ENCODE measurements at places on chromosomes 4 and X.

- no peak for DNase-seq
Measured at GRCh38 chr4:7679406-7680040, 244.8 kb upstream of the PSAPL1 start.

DNA sequence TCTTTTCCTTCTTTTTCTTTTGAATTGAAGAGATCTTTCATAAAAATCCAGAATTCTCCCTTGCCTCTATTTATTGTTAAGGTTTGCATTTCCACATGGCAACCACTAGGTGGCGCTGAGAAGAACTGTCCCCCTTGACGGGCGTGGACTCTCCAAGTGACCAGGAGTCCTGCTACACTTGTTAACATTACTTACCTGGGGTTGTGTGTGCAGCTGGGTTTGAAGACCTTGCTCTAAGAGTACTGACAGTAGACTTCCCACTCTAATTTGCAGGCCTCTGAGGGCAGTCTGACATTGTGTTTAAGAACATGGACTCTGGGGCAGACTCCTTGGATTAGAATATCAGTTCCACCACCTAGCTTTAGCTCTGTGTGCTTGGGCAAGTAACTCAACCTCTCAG, 52.8 kb downstream of the GPRIN3 start:
- DNase-seq: no peak

DNA sequence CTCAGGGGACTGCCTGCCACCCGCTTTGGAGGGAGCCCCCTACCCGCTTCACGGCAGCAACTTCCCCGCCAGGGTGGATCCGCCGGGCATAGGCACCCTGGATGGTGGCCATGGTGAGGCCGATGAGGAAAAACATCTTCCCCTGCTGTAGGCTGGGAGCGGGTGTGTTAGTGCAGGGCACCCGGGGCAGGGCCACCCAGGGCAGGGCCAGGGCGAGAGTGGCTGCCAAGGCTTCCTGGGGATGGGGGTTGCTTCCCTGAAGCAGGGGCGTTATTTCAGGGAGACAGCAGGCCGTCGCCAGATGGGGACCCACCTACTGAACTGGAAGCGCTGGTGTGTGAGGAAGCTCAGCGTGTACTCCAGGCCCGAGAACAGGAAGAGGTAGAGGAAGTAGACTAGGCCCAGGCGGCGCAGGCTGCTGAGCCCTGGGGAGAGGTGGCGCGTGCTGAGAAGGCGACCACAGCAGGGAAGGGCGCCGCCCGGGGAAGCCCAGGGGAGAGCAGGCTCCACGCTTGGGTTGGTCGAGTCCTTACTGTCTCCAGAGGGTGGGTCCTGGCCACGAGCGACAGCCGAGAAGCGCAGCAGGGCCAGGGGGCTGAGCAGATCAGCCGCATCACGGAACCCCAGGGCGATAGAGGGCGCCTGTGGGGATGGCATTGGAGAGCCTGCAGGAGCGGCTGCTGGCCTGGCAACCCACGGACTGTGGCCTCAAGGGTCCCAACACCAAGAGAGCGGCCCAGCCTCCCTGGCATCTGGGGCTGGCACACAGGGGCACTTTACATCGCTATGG, 31.5 kb downstream of the NOP14 start:
- no peak for DNase-seq

GRCh38 chr4:173535165-173535902, 5.3 kb upstream of the HAND2 start:
- peak; percentile 38 for DNase-seq

GRCh38 chr4:123587983-123588494, 191.4 kb downstream of the SPRY1 start:
- DNase-seq: peak; percentile 51

GRCh38 chr4:155543126-155543765, 123.4 kb upstream of the GUCY1A1 start:
- DNase-seq: peak; percentile 30

- DNase-seq: peak; percentile 34
Measured at GRCh38 chr4:87012265-87012953, 77.6 kb downstream of the AFF1 start.

DNA sequence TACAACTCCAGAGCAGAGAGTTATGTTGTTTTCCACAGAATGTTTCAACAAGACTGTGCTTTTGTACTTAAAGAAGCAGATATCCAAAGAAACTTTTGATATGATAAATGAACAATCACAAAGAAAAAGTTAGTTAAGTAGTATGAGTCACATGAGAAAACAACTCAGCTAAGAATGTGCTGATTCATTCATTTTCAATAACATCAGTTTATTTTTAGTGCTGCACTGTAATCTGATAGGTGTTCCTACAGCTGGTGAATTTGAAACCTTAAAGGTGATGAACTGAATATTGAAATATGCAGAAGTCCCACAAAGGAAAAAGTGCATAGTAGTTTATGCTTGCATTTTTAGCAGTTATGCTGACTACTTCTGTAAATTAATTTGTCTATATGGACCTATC, 180.3 kb upstream of the TENM3 start:
- DNase-seq: peak; percentile 42

DNA sequence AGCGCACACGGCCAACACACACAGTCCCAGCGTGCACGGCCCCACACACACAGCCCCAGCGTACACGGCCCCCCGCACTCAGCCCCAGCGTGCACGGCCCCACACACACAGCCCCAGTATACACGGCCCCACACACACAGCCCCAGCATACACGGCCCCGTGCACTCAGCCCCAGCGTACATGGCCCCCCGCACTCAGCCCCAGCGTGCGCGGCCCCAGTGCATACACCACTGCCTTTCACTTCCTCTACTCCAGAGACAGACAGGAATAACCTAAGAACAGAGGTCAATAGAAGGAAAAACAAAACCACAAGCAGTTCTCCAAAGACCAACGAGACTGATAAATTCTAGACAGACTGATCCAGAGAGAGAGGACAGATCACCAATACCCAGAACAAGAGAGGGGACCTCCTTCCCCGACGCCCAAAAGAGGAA, 17.1 kb downstream of the GAK start:
- DNase-seq: no peak

- DNase-seq: peak; percentile 84
Measured at GRCh38 chr4:8278421-8279287, 9.1 kb downstream of the HTRA3 start.

GRCh38 chr4:32477518-32477917, 1757.3 kb downstream of the PCDH7 start:
- DNase-seq: peak; percentile 24

GRCh38 chrX:71619193-71619592, 882 bp upstream of the CXCR3 start:
- no peak for DNase-seq

- peak; percentile 68 for DNase-seq
Measured at GRCh38 chr4:19030048-19030447, 1008.5 kb upstream of the LCORL start.

DNA sequence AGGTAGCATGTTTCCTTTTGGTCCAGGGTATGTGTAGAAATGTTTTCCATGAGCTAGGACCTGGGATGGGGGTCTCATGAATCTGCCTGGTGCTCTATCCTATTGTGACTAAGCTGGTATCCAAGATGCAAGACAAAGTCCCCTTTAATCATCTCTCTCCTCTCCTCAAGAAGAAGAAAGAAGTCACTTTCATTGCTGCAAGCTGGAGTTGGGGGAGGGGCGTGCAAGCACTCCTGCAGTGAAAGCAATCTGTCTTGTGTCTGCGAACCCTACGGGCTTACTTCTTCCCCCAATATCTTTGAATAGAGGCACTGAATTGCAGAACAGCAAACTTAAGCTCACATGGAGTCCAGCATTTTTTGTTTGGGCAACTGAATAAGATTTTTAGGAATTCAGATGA, 27.2 kb upstream of the GRPR start:
- DNase-seq: no peak

DNA sequence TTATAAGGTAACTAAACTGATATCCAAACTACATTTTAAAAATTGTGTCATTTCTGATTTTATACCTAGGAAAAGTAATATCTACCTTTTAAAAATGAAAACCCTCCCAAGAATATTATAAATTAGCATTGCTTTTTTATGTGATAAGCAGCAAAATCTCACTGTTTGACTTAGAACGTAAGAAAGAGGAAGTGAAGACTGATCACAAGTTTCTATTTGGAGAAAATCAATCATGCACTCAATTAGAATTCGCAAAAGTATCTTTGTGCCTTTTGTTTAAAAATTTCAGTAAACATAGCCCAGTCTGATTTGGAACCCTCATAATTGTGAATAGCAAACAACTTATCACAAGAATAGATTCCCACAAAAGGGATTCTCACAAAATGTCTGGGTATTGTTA, 142.7 kb downstream of the TENM3 start:
- DNase-seq: no peak

GRCh38 chrX:130171446-130172126, at the start of gene RAB33A:
TSS of gene RAB33A (plus strand) at chrX:130171962. CDS start at chrX:130172063, 101 bp downstream.
- peak; percentile 55 for DNase-seq

DNA sequence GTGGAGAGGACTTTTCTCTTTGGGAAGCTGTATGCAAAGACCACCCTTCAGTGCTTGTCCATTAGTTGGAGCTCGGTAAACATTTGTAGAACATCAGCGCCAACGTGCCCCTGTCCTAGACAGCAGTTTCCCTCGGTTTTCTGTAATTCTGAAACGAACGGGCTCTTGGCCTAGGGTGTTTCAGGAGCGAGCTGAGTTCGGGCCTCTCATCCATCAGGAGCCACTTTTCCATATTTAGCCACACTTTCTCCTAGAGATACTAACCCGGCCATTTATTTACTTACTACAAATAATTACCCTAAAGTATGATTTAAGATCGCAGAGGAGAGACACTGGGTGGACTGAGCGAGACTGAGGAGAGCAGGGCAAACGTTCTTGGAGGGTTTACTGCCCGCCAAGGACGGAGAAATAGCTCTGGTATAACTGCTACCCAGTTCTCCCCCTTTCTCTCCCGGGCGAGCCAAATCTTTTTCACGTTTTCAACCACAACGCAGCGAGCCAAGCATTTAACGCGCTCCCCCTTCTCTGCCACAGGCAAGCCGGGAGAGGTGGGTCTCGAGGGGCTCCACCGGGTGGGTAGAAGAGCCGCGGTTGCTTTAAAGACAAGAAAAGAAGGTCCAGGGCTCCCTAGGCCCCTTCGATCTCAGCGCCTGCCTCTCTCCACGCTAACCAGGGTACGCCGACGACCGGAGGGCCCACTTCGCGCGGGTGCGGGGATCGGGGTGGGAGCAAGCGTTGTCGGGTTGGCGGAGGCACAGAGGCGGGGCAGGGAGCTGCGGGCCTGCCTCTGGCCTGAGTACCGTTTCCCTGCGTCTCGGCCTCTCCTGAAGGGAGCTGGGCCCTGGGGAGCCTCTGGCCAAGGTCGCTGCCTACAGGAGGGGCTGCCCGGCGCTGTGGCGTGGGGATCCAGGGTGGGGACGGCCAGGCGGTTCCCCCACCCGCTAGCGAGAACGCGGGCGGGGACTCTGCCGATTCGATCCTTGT, 10.8 kb upstream of the PITX2 start:
- DNase-seq: peak; percentile 10

DNA sequence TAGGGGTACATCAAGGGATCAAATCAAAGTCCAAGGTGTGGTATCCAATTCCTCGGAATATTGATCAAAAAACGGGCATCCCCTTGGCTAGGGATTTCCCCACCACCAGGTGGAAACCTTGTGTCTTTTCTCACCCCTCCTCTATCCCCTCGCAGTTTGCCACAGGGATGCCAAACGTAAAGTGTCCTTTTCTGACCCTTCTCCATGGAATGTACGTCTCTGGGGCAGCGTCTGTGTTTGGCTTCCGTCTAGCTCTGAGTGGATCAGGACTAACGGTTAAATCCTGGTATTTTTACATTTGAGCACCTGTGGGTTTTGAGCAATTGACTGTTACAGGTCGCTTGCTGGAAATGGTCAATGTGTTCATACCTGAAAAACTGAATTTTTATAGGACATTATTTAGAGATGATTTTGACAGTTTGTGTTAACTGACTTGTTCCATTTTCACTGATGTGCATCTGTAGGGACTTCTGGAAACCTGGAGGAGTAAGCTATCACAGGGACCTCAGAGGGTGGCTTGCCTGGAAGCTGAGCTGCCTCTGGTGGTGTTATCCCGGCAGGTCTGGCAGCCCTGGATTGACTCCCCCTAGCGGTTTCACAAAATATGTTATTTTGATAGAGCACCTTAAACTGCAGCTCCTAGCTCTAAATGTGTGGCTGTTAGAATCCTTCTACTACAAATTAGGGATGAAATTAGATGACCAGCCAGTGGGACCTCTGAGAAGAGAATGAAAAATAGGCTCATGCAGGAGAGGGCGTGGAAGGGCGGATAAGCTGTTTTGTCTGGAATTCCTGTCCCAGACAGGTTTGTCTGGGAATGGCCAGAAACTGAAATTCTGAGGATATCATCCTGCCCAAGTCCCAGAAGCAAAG, 8.8 kb upstream of the MGST2 start:
- peak; percentile 83 for DNase-seq

GRCh38 chrX:1475881-1476280, 23.2 kb upstream of the ASMTL start:
- no peak for DNase-seq

DNA sequence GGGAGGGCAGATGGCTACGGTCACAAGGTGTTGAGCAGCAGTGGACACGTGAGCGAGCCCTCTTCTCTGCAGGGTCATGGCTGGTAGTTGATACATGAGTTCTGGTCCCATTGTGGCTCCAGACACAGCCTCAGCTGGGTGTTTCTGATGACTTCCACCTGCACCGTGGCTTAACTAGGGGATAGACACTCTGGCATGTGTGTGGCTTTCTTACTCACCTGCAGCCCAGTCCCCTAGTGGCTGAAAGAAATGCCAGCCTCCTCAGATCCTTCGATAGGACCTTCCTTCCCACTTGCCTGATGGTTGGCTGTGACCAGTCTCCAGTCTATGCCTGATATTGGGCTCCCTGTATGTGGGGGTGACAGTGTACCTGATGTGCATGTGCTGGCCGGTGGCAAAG, 5.0 kb downstream of the GPR78 start:
- DNase-seq: no peak

DNA sequence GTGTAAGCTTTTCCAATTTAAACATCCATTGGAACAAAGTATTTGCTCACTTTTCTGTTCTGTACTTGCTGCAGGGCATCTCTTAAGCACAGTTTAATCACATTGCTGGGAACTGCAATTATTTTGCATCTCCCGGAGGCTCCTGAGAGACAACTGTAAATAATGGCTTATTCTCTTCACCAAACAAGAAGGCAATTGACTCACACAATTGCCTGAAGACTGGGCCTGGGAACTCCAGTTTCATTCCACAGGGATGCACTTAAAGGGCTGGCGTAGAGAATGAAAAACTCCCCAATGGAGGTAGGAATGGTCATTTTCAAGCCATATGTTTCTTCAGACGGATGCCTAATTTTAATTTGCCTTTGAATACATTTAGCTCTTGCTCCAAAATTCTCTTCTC, 29.5 kb downstream of the TFDP3 start:
- DNase-seq: no peak

- DNase-seq: peak; percentile 16
Measured at GRCh38 chr4:145154573-145154972, 25.8 kb downstream of the OTUD4 start.

GRCh38 chr4:125262079-125262478, 52.7 kb upstream of the FAT4 start:
- no peak for DNase-seq

DNA sequence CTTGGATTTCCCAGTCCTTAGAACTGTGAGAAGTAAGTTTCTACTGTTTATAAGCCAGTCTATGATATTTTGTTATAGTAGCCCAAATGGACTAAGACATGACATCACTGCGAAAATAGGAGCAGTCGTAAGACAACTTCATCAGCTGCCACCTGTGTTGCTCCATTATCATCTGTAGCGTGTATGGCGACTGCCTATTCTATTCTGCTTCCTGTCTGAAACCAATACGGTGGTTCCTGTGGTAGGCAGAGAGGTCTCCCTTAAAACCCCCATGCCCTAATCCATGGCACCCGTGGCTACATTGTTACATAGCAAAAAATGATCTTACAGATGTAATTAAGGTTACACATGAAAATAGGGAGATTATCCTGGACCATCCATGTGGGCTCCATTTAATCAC, 105.4 kb upstream of the FAT1 start:
- no peak for DNase-seq

Data from umbilical cord (tissue), 2 donors.